ENCODE measurements at places on chromosomes 12 and 14. TPM values are rescaled to one million over a fixed set of nuclear protein-coding genes. Genes with fewer than 3 reads are reported as not detected.

Gene MAPKAPK5
- total RNA-seq: 52.2 TPM

Gene HSP90B1
- 262 TPM for total RNA-seq

Gene ZNF384
- total RNA-seq: 34.9 TPM

Gene CLEC9A
- total RNA-seq: not detected

Gene MIA2
- total RNA-seq: 17.6 TPM

Gene SMCO3
- not detected for total RNA-seq

Gene RPS29
- total RNA-seq: 4,431 TPM

Gene KIF26A
- 0.51 TPM for total RNA-seq

Gene CPM
- 1,074 TPM for total RNA-seq

Gene NKX2-1
- total RNA-seq: not detected

Gene TEX52
- total RNA-seq: not detected

Gene CCDC60
- not detected for total RNA-seq

Gene KLRC2
- total RNA-seq: not detected

Gene OTX2
- total RNA-seq: not detected

Gene SOAT2
- not detected for total RNA-seq

Gene PIWIL1
- total RNA-seq: not detected

Gene PPTC7
- 31.3 TPM for total RNA-seq

Gene ARL6IP4
- total RNA-seq: 73.9 TPM

Gene CD69
- not detected for total RNA-seq

Gene ZNF664
- total RNA-seq: 115 TPM

All from subcutaneous adipose tissue (tissue), 4 donors.